ENCODE measurements at places on chromosomes 5 and 9.

DNA sequence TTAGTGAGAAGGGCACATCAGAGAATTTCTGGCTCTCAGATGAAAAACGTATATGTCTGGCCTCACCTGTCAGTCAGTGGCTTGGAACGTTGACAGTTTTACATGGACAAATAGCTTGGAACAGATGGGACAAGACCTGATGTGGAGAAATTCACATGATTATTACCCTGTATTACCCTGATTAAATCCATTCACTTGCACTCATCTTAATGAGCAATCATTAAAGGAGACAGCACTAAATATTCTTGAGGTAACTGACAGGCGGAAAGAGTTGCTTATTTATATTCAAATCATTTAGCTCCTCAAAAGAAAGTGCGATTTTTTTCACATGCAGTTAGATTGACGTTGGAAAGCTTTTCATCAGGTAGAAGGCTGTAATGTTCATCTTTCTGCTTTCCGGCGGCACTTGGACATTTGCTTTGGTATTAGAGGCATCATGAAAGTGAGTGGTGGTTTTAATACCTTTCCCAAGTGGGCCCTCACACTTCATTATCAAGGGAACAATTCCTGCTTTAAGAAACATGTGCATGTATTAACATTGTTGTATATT is 11.7 kb upstream of the TAS2R1 start:
- DNase-seq = no peak

DNA sequence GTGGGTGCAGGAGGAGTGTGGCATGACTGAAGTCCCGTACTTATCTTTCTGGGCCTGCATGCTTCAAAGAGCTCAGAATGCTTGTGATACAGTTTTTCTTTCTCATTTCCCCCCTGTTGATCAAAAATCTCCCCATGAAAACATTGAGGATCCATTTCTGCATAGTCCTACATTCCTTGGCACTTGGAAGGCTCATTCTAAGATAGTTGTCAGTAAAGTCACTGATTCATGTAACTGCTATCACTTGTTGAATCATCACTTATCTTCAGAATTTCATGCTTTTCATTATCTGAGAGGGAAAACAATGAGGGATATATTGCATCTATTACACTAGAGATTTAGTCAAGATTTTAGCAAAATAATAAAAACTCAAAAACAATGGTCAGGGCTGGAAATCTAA is 1953.1 kb upstream of the CDH6 start:
- DNase-seq = no peak

- no peak for DNase-seq
Observed at GRCh38 chr9:68895741-68896478, 118.0 kb downstream of the PRKACG start.

DNA sequence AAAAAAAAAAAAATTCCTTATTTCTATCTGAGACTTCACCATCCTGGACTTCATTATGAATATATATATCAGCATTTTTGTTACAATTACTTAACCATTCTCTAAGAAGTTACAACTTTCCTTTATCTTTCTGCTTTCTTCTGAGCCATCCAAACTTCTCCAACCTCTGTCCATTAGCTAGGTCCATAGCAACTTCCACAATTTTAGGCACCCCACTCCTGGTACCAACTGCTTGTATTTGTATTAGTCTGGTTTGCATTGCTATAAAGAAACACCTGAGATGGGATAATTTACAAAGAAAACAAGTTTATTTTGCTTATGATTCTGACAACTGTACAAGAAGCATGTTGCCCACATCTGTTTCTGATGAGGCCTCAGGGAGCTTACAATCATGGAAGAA is 182.1 kb downstream of the CDH9 start:
- no peak for DNase-seq

DNA sequence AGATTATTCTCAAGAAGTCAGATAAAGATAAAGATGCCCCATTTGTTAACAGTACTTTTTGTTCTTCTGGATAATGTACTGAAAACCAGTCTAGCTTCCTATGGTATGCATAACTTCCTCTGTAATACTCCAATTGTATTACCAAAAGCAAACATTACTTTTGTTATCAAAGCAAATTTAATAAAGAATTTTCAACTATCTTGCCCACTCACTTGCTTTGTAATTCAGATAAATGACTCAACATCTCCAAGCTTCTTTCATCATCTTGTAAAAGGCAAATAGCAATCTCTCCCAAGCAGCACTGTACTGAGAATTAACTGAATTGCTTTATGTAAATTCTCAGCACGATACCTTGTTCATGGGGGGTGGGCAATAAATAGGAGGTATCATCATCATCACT is 98.3 kb downstream of the NFIB start:
- no peak for DNase-seq

DNA sequence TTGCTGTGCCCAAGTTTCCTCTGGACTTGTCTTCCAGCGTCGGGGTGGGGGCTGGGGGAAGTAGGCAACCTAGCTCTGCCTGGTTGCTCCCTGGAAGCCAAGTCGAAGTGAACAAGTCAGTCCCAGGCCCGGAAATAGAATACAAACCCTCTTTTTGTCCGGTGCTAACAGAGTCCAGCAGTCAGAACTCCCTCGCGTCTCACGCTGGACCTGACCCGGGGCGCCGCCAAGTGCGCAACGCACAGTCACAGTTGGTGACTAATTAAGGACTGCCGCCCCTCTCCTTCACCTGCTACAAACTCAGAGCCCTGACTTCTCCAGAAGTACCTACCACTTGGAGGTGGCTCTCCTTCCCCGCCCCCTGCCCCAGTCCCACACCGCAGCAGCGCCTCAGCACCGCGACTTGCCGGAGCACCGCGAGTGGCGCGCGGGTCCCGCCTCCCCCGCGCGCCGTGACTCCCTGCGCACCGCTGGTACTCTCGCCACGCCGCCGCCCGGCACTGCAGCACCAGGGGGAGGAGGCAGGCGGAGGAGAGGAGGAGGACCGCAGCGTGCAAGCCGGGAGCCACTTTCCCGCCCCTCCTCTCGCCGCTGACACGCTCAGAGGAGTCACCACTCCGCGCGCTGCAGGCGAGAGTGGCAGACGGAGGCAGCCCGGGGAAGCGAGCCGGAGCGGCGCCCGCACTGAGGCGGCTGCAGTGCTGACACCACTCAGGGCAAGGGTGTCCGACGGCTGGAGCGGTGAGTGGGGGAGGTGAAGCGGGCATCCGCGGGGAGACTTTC is at the start of gene SV2C:
Gene SV2C, plus strand, starts transcription at position 612 of the 783 bp plus-strand sequence. CDS start 48,368 bp downstream, outside the sequence.
- peak; percentile 81 for DNase-seq

DNA sequence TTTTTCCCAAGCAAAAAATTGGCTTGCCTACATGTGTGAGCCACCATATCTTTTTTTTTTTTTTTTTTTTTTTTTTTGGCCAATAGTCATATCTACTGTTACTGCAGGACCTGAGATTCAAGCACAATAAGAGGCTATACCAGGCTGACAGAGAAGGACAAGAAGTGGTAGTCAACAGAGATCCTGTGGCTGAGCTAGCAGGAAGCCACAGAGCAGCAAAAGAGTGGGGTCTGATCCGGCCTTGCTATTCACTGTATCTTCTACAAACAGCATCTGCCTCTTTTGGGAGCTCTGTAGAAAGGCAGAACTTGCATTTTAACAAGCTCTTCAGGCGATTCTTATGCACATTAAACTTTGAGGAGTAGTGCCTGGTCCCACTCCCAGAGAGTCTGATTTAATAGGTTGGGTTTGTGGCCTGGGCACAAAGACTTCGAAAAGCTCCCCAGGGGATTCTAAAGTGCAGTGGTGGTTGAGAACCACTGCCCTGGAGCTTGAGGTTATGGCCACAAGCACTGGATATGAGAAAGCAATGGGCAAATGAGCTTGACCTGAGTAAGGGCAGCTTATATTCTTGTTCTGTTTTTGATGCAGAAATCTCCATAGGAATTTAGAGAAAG is 162.8 kb downstream of the PIK3R1 start:
- no peak for DNase-seq

GRCh38 chr9:136996361-136997292 is at the start of gene CLIC3:
TSS of gene CLIC3 (minus strand) at chr9:136996568. CDS start at chr9:136996543, 25 bp downstream.
- DNase-seq = peak; percentile 95

GRCh38 chr5:177537389-177538361 is 16.7 kb downstream of the FAM193B start:
- peak; percentile 77 for DNase-seq

Data from H7 (cell line).